Right atrium auricular region (tissue), 2 donors: ENCODE measurements at places on chromosomes 5 and 9.
A peak's percentile ranks its signal among the peaks of the same experiment; 100 is the strongest.

GRCh38 chr9:88972401-88972800 is 18.9 kb upstream of the S1PR3 start:
- peak; percentile 43 for DNase-seq

DNA sequence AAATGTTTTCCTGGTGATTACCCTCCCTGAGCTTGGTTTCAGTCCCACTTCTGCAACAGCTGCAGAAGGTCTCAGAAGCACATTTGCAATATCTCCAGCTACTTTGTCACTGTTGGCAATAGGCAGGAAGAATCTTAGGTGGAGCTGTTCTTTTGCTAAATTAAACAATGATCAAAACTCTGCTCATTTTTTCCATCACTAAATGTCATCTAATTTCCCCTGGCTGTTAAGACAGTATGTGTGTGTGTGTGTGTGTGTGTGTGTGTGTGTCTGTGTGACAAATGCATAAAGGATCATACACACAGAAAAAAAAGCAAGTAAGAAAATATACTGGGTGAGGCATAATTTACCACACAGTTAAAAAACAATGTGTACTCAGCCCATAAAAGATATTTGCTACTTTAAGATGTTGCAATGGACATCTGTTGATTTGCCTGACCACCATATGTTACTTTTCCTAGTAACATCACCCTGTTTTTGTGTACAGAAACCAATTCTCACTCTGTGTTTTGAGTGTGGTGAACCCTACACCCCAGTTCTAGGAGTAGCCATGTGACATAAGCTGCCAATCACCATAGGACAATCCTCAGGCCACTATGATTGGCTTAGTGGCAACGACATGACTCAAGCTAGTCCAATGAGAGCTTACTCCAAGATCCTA is 572.6 kb upstream of the CLINT1 start:
- no peak for DNase-seq

GRCh38 chr9:113603773-113604172 is 140.2 kb downstream of the RGS3 start:
- no peak for DNase-seq

DNA sequence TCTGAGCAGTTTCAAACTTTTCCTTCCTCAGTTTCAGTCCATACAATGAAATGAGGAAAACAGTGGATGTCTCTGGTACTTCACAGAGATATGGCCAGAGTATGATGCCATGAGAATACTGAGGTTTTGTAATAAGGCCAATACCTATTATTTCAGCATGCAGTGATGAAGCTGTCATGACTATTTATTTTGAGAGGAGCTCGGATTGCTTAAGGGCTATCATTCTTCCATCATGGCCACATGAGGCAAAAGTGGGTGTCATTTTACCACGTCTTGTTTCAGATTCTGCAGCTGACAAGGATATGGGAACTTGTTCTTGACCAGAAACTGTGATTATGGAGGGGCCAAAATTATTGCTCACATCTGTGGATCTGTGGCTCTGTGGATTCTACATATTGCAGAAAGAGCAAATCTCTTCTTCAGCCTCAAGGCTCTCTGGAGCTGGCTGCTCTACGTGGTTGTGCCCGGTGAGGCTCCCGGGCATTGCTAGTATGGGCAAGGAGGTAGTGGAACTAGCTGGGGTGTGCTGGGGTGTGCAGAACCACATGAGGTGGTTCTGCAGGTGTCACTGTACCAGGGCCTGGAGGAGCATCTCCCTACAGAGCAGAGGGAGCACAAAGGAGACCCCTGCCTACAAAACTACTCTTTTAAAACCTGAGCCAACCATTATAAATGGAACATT is 180.3 kb downstream of the SEMA6A start:
- no peak for DNase-seq

DNA sequence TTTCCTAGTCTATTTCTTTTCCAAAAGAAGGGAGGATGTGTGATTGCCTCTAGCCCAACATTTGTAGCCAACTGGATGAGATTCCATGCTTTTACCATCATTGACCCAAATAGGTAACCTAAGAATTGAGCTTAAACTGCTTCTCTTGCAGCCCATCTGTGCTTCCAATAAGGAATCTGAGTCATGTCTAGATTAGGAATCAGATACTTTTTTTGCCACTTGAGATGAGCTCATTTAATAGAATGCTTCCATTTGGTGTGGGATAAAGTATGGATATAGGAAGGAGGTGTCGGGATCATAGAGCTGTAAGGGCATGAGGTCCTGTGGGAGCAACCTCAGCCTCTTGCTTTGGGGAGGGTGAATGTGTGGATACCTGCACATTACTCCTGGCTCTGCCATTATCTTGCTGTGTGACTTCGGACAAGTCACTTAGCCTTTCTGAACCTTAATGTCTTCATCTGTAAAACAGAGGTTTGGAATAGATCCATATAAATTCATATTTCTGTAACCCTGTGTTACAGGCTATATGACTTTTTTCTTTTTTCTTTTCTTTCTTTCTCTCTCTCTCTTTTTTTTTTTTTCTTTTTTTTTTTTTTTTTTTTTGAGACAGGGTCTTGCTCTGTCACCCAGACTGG is 56.2 kb downstream of the MAP1B start:
- DNase-seq = no peak

- DNase-seq = no peak
These were observed 35.5 kb upstream of the ISL1 start for GRCh38 chr5:51347704-51348103.

- no peak for DNase-seq
These were observed 12.6 kb upstream of the TTC23L start for GRCh38 chr5:34826347-34826746.

DNA sequence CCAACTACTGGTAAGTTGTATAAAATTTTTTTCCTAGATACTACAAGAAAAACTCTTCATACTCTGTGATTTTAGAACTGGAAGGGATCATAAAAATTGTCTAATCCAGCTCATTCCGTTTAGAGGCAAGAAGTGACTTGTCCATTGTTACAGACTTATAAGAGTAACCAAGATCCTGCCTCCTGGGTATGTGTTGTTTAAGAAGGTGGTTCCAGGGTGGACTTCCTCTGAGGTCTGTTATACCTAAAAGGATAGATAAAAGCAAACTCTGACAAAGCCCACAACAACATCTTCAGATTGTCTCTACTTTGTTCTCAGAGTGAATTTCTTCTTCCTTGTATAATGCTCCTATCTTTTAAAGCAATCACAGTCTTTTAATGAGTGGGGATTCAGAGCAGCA is 24.2 kb downstream of the TGFBR1 start:
- no peak for DNase-seq

GRCh38 chr5:76947082-76947503 is 5.8 kb upstream of the CRHBP start:
- no peak for DNase-seq

DNA sequence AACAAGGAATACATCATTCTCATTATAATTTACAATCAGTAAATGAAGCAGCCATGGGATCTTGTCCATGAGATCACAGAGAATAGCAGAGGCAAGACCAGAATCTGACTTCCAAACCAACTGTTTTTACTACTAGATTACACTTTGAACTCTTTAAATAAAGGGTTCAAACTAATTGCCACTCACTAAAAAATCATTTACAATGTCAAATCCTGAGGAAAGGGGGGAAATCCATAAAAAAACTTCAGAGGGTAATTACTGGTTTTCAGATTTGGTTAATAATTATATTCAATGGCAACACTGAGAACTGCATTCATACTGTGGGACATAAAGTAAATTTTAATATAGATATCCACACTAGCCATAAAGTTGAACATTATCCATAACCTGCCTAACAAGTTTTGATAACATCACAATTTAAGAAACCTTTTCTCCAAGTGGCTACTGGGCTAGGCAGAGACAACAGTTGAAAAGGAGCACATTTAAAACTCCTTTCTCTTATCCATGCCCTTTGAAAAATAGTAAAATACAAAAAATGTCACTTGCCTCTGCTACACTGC is 15.9 kb downstream of the PLPP1 start:
- DNase-seq = no peak

- no peak for DNase-seq
These were observed 29.6 kb downstream of the LHX2 start for GRCh38 chr9:124040935-124041816.

DNA sequence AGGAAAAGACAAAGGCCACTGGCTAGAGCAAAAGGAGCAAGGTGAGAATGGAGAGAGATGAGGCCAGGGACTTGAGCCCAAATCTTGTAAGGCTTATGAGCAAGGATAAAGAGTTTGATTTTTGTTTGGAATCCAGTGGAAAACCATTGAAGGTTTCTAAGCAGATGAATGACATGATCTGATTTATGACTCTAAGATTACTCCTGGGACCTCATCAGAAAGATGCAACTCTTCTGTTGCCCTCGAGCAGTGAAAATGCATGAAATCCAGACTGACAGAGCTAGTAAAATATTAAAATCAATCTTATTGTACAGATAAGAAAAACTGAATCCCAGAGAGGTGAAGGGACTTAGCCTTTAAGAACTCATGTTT is 677 bp downstream of the MFAP3 start:
- no peak for DNase-seq

DNA sequence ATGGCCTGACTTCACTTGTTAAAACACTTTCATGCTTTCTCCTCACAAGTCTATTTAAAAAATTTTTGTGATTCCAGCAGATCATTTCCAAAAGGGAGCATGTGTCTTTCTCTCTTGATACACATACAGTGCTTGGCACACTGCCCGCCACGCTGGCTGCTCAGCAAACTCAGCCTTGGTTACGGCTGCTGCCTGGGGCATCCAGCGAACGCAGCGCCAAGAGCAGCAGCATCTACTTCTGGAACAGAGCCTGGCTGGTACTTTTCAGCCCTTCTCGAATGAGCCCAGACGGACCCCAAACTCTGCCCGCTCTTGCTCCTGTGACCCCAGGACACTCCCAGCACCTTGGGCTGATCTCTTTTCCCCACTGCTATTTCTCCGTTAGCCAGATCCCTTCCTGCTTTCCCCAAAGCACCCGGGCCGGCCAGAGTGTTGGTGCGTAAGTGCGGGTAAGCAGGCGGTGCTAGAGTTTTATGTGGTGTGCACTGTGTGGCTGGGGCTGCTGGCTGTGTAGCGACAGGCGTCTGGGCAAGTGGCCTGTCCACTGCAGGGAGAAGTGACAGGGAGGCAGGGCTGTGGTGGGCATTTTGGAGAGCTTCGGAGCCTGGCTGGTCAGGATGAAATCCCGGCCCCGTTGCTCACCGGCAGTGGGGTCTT is 73.2 kb downstream of the SH3PXD2B start:
- peak; percentile 80 for DNase-seq

DNA sequence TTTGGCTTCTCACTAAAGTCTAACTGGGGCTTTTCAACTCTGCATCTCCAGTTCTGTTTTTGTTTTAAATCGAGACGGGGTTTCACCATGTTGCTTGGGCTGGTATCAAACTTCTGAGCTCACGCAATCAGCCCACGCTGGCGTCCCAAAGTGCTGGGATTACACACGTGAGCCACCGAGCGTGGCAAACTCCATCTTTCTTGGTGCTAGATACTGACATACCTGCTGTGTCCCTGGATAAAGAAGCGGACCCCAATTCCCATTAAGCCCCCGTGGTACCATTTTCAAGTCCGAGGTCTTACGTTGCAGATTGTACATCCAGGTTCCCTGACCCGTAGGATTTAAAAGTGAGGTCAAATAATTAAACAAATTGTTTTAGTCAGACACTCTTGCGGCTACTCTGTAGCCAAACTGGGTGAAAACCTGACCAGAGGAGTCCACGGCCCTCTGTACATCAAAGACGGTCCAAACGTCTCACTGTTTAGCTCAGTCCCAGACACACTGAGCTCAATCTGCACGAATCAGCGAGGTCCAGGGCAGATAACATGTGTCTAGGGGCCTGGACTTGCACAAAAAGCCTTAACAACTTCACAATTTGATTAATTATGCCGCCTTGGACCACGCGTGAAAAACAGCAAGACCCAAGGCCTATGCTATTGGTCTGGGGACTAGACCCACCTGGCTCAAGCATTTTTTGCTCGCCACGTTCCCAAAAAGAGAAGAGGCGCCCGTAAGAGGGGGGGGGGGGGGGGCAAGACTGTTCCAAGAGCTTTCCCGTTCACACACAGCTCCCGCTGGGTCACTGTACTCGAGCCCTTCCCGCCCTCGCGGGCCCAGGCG is 727 bp upstream of the DNAJA1 start:
- DNase-seq = no peak

GRCh38 chr5:126508962-126509279 is 85.7 kb downstream of the GRAMD2B start:
- DNase-seq = no peak

GRCh38 chr5:59327191-59327980 is 566.1 kb downstream of the PDE4D start:
- no peak for DNase-seq

DNA sequence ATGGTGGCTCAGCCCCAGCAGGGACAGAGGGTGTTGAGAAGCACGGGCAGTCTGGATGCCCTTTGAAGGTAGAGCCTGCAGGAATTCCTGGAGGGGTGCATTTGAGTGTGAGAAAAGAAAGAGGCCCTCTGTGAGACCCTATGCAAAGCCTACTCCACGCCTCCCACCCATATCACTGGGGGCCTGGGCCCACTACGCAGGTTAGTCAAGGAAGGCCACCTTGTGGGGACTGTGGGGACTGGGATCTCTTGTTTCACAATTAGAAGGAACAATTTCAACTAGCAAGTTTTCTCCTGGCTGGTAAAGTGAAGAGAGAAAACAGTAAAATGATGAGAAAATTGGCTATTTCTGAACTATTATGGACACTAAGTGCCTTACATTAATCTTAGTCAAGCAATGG is 486.2 kb upstream of the DAP start:
- no peak for DNase-seq

GRCh38 chr5:65742565-65743231 is 20.7 kb downstream of the NLN start:
- DNase-seq = no peak

DNA sequence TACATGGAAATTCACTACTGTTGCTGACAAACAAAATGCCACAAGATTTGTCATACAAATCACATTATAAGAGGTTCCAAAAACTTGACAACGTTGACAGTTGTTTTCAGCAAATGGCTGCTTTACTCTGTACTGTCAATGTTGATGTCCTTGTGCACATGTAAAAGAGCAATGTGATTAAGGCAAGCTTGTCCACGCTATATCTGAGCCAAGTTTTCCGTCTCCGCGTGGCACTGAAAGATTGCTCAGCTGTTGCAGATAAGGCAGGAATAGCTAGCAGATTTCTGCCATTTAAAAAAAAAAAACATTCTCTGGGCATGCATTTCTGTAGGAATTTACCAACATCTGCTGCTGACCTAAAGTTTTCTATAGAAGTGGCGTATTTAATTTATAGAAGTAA is 46.4 kb upstream of the MEF2C start:
- no peak for DNase-seq

- no peak for DNase-seq
These were observed 361.4 kb upstream of the RFX3 start for GRCh38 chr9:3887221-3887653.
